Activated effector memory CD4-positive, alpha-beta T cell treated with Interleukin-2 at 50 U/mL for 16 hours (primary cell): ENCODE measurements at places on chromosomes 4 and X.

- DNase-seq, result no peak
Measured at GRCh38 chrX:10444204-10444603, 176.2 kb downstream of the MID1 start.

- DNase-seq, result peak; percentile 20
Measured at GRCh38 chrX:16436348-16437188, 213.4 kb upstream of the S100G start.

GRCh38 chr4:40940317-40940741 is 190.6 kb downstream of the NSUN7 start:
- no peak for DNase-seq

DNA sequence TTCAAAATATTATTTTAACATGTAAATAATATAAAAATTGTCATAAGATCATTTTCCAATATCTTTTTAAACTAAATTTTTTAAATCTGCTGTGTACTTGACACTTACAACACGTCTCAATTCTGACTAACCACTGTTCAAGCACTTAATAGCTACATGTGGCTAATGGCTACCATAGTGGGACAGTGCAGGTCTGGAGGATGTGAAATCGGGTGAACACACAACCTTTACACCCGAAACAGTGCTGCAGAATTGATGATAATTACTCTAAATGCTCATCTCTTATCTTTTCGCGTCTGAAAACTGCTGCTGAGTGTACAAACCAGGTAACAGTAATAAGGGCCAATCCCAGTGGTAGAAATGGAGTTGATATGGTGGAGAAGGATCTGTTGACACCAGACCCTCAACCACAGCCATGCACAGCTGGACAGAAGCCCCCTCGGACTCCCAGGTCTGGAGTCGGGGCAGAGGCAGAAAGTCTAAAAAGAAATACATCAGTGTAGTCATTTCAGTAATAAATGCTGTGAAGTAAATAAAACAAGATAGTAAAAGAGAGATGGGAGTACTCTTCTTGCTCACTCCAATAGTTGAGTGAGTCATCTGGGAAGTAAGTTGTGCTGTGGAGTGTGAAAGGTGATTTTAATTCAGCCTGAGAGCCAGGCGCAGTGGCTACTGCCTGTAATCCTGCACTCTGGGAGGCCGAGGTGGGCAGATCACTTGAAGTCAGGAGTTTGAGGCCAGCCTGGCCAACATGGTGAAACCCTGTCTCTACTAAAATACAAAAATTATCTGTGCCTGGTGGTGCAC is 150.0 kb downstream of the CBR4 start:
- DNase-seq, result no peak

GRCh38 chr4:177490769-177491168 is 48.5 kb upstream of the AGA start:
- DNase-seq, result no peak

- DNase-seq, result no peak
Measured at GRCh38 chr4:8198206-8198905, 734 bp upstream of the SH3TC1 start.

GRCh38 chr4:79621061-79621460 is 213.0 kb upstream of the GK2 start:
- no peak for DNase-seq

DNA sequence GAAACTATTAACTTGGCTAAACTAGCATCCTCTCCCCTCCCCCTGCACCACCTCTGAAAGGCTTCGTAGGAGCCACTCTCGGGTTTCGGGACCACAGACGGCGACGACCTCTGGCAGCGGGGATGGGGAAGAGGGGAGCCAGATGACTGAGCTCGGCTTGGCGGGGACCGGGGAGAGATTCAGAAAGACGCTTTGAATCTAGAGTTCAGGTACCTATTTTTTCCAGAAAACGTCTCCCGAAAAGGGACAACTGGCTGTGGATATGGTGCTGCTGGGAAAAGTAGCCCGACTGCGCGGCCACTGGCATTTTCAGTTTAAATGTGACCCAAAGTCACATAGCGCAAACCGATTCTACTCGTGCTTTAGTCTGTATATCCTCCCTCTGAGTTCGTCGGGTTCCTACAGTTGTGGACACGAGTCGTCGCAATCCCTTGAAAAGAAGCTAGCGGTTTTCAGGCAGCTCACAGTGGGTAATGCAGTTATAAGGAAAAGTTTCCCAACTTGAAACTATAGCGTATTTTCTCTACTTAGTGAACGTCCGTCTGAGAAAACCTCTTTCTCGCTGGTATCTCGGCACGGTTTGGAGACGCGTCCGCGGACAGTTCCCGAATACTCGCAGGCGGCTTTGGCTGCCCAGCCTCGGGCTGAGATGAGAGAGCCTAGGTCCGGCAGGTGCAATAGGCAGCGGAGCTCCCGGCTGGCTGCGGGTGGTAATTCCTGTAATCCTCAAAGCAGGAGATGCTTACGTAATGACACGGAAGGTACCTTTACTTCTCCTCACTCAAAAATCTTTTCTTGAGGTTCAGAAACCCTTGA is 1.3 kb downstream of the PARM1 start:
- no peak for DNase-seq

DNA sequence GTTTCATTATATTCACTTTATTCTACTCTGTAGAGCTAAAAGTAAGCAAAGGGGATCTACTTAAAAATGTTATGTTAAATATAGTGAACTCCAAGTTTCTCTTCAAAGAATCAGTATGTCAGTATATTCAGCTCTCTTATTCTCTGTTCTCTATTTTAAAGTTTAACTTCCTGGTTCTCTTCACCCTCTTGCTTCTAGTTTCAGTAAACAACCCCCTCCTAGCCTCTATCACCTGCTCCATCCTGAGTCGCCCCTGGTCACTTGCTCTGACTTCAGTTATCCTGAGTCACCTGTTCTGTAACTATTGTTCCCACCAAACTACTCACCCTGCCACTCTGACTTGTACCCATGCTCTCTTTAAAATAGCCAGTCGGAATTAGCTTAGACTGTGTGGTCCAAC is 180.9 kb upstream of the AADAT start:
- no peak for DNase-seq

DNA sequence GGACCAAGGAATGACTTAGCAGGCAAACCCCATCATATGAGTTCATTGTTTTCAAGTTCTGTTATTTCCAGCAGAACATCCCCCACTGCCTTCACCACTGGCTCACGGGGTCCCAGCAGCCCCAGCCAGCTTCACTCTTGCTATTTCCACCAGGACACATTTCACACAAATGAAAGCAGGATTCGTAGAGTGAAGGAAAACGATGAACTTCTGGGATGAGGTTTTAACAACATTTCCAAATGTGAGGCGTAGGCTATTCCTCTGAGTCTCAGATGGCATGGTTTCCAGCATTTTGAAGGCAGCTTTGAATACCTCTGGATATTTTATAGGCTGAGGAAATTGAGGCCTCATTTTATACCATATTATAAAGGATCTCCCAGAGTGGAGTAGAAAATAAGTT is 32.9 kb upstream of the EGFL6 start:
- no peak for DNase-seq

GRCh38 chr4:127211650-127212560 is 420.9 kb upstream of the INTU start:
- DNase-seq, result no peak

- DNase-seq, result no peak
Measured at GRCh38 chrX:54909941-54910340, 10.7 kb upstream of the TRO start.
